ENCODE measurements at places on chromosomes 12 and 14. TPM values are rescaled to one million over a fixed set of nuclear protein-coding genes. Genes with fewer than 3 reads are reported as not detected.

- DNase-seq, result no peak
Observed at GRCh38 chr12:76890151-76891143, 11.6 kb upstream of the CSRP2 start.

GRCh38 chr14:59591641-59592370 is 15.2 kb upstream of the CCDC175 start:
- no peak for DNase-seq

- no peak for DNase-seq
Observed at GRCh38 chr12:30519535-30519934, 176.1 kb downstream of the IPO8 start.

GRCh38 chr14:100773331-100774163 is 46.9 kb downstream of the DLK1 start:
- peak; percentile 55 for DNase-seq

- DNase-seq, result no peak
Observed at GRCh38 chr14:82785756-82786482, 1252.3 kb upstream of the SEL1L start.

DNA sequence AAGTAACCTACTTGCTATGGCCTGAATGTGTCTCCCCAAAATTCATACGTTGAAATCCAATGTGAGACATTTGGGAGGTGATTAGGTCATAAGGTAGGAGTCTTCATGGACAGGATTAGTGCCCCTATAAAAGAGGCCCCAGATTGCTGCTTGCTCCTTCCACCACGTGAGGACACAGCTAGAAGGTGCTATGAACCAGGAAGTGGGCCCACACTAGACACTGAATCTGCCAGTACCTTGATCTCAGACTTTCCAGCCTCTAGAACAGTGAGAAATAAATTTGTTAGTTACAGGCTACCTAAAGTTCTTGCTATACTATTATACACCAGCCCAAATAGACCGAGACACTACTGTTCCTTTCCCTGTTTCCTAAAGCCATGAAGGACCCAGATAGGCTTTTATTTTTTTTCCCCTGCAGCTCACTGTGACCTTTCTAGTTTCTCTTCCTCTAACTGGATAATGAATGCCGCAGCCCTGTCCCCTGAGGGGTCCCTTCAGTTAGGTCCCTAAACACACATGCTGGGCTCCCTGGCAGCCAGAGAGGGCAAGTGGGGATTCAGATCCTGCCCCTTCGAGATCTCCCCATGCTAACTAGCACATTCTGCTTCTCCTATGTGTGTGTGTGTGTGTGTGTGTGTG is 19.3 kb downstream of the SLC25A3 start:
- no peak for DNase-seq

GRCh38 chr12:72828662-72829324 is 556.6 kb downstream of the TRHDE start:
- DNase-seq, result no peak

- DNase-seq, result no peak
Observed at GRCh38 chr12:56084958-56085543, 5.1 kb downstream of the ERBB3 start.

DNA sequence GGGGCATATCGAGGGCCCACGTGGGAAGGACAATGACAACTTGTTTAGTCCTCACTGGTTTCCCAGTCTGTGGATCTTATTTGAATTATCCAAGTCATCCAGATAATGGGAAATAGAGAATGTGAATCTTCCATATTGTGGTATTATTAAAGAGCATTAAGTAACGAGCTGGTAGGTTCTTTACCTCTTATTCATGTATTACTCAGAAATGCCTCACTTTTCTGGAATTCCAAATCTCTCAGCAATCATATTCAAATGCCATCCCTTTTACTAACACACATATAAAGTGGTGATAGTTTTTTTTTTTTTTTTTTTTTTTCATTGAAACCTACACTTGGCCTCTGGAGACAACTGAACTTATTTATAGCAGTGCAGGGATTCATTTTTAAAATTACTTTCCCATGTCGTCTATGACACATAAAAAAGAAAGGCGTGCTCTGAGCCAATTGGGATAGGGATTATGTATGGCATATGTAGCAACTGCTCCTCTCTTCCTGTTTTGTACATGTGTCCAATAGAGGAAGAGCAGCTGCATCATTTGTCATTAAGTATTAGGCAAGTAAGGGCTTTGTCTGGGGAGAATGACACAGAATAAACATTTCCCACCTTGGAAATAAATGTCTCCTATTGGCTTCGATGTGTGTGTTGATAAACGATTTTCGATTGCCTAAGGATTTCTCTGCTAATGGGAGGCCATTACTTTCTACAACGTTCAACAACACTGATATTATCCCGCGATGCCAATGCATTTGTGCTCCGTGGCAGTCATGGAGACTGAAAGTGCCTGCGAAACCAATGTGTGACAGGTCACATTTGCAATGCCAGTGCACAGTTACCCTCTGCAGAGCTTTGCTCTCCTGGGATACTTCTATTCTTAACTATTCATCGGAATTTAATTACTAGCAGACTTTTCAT is 78.6 kb upstream of the IFNG-AS1 start:
- no peak for DNase-seq

DNA sequence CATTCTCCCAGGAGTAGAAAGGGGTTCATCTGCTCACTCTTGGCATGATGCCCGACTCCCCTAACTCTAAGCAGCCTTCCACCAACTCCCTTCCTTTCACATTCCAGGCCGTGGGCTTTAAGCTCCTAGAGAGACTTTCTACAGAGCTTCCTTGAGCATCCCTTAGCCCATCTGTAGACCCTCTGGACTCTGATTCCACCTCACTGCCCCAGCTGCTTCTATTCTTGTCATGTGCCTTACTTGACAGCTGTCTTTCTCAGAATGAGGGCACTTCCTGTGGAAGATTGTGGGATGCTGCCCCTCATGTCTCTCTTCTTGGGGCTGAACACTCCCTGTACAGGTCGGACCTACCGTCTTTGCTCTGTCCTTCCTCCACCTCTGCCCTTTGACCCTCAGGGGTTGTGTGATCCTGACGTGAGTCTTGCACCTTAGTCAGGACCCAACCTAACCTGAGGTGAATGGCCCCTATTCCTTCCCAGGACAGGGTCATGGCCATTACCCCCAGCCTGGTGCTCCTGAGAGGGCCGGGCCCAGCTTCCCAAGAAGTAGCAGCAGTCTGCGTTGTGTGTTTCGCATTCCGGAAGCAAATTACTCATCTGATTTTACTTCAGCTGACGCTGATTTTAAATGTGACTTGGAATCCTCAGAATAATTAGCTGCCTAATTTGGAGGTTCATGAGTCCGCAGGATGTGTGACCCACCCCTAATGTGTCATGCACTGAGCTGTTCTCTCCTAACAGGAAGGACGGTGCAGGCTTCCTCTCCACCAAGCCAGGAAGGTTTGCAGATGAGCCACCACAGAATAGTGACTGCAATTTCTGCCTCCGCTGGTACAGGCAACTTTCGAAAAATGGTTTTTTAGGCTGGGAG is 2.7 kb upstream of the GALNT6 start:
- no peak for DNase-seq

DNA sequence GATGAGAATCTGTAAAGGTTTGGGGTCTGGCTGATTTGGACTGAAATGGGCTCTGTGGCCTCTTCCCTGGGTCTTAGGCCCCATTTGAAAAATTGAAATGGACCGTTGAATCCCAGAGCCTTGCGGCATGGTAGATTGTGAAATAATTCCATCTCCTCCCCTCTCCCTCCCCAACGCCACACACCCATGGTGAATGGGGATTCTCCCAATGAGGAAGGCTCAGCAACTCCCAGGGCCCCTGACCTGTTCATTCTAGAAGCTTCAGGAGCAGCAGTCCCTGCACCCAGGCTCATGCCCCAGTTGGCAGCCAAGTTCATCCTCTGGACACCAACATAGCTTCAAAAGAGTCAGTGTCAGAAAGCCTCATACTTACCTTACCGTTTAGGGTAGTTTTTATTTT is 217.4 kb downstream of the ZFP36L1 start:
- DNase-seq, result peak; percentile 31

The C1QL4 gene
- not detected for total RNA-seq

The MLF2 gene
- 135 TPM for total RNA-seq

The SPRING1 gene
- 10.5 TPM for total RNA-seq

The RFLNA gene
- total RNA-seq, result not detected

The ETFBKMT gene
- 5.7 TPM for total RNA-seq

The TAS2R7 gene
- not detected for total RNA-seq

The GUCY2C gene
- total RNA-seq, result not detected

The NKX2-1 gene
- not detected for total RNA-seq

All from cardiac septum (tissue), 1 donor.